ENCODE measurements at places on chromosomes 6 and 20.
A peak's percentile ranks its signal among the peaks of the same experiment; 100 is the strongest.

DNA sequence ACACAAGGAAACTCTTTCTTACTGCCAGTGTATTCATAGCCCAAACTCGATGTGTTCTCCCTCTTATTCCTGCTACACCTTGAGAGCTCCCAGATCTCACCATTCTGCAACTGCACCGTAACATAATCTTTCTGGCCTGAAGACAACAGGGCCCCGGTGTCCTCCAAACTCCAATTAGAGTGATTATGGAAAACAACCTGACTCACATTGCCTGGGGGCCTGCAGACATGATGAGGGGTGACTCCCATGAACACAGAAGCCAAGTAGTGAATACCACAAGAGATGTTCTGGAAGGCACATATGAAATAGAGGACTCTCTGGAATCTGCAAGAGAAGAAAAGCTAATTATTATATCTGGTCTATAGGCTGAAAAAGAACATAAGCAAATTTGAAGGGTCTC is 19.7 kb downstream of the SLC22A16 start:
- DNase-seq, result no peak

- DNase-seq, result no peak
Observed at GRCh38 chr6:57283106-57283505, 34.3 kb upstream of the PRIM2 start.

DNA sequence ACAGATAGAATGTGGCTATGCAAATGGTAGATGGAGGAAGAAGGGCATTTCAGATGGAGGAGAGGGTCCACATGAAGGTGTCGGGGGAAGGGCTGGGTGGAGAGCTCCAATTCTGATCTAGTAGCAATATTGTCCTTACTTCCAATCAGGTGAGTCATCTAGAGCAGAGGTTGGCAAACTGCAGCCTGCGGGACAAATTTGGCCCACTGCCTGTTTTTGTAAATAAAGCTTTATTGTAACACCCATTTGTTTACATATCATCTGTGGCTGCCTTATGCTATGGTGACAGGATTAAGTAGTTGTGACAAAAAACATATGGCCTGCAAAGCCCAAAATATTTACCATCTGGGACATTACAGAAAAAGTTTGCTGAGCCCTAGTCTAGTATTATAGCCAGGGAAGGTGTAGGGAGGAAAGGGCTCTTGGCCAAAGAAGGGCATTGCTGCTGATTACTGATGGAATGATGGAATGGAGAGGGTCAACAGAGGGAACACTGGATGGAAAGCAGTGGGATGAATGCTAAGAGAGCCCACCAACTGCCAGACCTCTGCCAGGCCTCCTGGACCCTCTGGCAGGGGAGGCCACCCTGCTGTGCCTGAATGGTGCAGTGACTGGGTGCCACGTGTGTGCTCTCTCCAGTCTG is 79.8 kb downstream of the SLC22A23 start:
- no peak for DNase-seq

DNA sequence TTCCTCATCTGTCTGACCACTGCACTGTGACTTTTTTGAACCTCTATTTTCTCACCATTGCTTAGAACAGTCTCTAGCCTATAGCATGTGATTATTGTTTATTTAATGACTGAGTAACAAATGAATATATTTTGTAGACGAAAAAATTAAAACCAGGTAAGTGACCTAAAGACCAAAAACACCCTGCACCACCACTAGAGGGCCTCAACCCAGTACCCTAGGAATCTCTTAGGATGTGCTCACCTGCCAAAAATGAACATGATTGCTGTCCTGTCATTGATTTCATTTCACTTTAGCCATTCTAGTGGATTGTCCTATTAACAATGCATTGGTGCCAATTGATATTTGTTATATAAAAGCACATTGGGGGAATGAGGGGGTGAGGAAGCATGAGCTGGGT is 199.1 kb downstream of the COL9A1 start:
- no peak for DNase-seq

DNA sequence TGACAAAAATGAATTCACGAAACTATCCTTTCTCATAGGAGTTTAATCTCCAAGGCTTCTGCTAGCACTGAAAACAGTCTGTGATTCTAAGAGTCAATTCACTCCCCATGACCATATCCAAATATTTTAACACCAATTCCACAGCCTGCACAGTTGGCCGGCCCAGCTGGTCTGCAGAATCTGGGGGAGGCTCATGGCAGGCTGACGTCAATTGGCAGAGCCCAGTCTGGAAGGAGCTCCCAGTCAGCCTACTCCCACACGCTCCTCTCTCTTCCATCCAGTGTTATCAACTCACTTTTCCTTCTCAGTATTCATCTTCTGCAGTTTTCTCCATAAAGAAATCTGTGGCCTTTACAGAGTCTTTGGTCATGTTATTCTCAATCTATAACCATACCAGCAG is 111.0 kb downstream of the TBXT start:
- peak; percentile 13 for DNase-seq

Data from kidney glomerular epithelial cell (primary cell).